ENCODE measurements at places on chromosomes 4 and X. TPM values are rescaled to one million over a fixed set of nuclear protein-coding genes. Genes with fewer than 3 reads are reported as not detected.
A peak's percentile ranks its signal among the peaks of the same experiment; 100 is the strongest.

DNA sequence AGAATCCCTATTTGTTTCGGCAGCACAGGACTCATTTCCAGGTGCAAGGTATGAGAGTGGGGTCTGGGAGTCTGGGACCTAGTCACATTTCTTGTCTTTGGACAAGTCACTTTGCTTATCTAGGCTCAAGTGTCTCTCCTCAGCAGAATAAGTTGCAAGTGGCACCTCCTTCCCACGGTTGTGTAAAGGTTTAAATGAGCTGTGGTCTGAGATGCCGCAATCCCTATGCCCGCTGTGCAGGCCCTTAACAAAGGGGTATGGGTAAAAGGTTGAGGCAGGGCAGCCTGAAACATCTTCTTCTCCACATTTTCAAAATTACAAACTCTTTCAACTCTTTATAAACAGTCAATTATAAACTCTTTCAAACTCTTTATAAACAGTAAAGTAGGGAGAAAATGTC, 93.7 kb downstream of the RTL5 start:
- no peak for DNase-seq

- no peak for DNase-seq
These were observed 185.7 kb downstream of the AFAP1 start for GRCh38 chr4:7753931-7754465.

DNA sequence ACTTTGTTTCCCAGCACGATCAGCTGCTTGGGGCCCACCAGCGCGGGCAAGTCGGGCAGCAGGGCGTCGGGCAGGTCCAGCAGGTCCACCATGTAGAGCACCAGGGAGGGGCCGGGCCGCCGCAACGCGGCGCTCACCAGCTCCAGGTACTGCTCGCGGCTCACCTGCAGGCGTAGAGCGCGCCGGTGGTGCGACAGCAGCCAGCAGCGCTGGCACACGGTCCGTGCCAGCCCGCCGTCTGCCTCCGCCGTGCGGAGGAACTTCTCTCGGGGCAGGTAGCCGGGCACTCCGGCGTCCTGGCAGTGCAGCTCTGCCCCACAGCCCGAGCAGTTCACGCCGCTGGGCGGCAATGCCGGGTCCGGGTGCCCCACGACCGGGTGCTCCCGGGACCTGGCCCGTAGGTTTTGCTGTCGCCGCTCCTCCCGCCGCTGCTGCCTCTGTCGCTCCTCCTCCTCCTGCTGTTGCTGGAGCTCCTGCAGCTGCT, 527 bp downstream of the NOA1 start:
- DNase-seq = peak; percentile 45

DNA sequence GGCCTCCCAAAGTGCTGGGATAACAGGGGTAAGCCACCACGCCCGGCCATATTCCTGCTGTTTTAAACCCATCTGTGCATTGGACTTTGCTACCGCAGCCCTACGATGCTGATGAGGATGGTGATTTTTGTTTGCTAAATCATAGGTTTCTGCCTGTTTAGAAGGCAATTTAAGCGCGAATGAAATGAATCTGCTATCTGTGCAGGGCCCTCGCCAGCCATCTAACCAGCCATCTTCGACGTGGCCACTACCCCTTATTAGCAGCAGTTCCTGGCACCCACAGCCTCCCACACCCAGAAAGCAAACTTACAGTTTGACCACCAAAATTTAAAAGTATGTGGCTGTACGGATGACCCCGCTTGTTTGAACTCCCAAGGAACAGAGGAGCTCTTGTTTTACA, 178.5 kb downstream of the SHOX start:
- DNase-seq = no peak

DNA sequence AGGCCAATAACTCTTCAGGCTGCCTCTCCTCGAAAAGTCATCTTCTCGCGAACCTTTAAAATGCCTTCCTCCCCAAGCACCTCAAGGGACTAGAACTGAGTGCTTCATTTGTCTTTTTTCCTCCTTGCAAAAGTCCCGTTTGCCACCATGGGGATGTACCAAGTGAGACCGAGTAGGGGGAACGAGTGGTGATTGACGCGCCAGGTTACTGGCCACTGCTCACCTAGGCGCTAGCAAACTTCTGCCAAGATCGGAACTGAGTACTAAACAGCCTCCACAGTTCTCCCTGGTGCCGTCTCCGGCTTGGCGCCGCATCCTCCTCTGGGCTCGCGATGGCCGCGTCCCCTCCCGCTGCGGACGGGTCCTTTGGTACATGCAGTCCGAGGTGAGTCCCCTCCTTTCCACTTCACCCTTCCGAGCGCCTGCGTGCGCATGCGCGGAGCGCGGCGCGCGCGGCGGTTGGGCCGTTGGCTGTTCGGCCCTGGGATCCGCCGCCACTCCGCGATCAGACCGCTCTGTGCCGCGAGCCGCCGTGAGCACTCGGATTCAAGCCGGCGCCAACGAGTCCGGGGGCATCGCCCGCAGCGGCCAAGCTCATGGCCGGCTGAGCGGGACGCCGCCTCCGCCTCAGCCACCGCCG, at the start of gene CDK16:
CDK16 (plus strand) TSS at position 402 of the 640 bp plus-strand sequence. CDS start 4,877 bp downstream, outside the sequence.
- peak; percentile 53 for DNase-seq

Gene TMSB15A
- not detected for total RNA-seq

Gene MAGEC1
- not detected for total RNA-seq

- no peak for DNase-seq
These were observed 1695.2 kb downstream of the STIM2 start for GRCh38 chr4:28555866-28556265.

Gene RAB33A
- 2.2 TPM for total RNA-seq

Gene DDIT4L
- total RNA-seq = not detected

DNA sequence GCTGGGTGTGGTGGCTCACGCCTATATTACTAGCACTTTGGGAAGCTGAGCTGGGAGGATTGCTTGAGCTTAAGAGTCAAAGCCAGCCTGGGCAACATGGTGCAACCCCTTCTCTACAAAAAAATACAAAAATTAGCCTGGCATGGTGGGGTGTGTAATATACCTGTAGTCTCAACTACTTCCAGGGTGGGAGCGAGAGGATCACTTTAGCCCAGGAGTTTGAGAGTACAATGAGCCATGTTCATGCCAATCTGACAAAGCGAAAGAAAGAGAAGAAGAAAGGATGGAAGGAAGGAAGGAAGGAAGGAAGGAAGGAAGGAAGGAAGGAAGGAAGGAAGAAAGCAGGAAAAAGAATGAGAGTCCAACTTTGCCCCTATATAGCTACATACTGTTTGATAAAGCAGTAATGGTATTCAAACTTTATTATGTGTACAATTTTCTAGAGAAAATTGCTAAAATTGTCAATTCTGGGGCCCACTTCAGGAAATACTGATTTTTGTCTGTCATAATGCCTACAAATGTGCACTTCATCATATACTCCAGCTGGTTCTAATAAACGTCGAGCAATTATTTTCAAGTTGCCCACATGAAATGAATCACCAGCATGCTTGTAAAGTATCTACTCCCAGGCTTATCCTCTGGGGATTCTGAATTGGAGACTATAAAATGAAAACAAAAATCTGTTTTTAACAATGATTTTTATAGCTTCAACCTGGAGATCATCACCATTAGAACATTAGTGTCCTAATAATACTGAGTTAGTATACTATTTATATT, 132.3 kb downstream of the NDST4 start:
- DNase-seq = no peak

GRCh38 chr4:3257556-3258482, 8.9 kb downstream of the MSANTD1 start:
- DNase-seq = no peak

- DNase-seq = no peak
These were observed 2362.4 kb upstream of the TENM3 start for GRCh38 chr4:179880756-179881155.

GRCh38 chrX:39437670-39438441, 636.6 kb downstream of the MID1IP1 start:
- no peak for DNase-seq

- no peak for DNase-seq
These were observed 95.0 kb upstream of the TBL1X start for GRCh38 chrX:9369802-9370291.

- DNase-seq = no peak
These were observed 557 bp upstream of the KDR start for GRCh38 chr4:55125763-55126541.

GRCh38 chr4:6606465-6607235, 31.7 kb downstream of the MAN2B2 start:
- no peak for DNase-seq

DNA sequence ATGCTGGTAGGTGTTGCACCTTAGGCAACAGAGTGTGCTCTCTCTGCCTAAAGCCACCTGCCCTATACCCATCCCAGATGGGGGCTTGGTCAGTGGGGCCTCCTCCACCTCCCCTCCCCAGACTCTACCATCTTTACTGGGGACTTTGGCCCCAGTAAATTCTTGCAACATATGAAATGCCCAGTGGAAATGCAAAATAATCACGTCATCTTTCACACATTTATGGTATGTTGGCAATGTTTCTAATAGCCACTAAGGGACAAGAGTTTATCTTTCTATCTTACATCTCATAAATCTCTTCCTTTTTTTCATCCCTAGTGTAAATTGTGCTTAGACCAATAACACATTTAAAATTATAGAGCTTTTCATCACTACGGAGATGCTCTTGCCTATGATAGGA, 103.0 kb upstream of the MAML3 start:
- DNase-seq = no peak

DNA sequence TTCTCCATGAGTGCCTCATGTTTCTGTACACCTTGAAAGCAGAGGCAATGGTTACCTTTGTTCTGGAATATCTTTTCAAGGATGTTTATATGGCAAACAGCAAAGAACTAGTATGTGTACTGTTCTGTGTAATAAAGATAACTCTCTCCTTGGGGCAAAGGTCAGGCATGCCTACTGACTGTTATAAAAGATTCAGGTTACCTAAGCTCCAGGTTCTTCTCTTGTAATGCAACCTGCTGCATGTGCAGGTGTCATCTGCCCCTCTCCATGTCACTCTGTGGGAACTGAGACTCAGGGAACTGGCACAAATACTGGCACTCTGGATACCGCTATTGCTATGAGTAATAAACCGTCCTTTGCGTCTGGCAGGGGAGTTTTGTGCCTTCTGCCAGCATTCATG, 5.4 kb upstream of the TRPC3 start:
- no peak for DNase-seq
